Chondrocyte (in vitro differentiated cells): ENCODE measurements at places on chromosomes 7 and 10.

DNA sequence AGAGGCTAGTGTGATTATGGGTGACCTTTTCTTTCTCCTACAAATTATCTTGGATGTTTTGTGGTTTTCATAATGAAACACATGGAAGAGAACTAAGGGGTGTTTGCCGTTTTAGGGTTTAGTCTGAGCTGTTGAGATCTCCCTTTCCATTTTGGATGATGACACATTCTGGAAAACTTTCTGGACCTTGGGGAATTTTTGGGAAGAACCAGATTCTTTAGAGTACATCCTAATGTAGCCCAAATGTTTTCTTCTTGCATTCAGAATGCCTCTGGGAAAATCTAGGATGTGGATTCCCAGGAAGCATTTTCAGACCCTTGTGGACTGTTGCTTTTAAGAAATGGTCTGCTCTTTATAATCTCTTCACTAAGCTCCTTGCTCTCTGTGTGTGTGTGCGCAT is 165.7 kb downstream of the SORCS3 start:
- no peak for DNase-seq

DNA sequence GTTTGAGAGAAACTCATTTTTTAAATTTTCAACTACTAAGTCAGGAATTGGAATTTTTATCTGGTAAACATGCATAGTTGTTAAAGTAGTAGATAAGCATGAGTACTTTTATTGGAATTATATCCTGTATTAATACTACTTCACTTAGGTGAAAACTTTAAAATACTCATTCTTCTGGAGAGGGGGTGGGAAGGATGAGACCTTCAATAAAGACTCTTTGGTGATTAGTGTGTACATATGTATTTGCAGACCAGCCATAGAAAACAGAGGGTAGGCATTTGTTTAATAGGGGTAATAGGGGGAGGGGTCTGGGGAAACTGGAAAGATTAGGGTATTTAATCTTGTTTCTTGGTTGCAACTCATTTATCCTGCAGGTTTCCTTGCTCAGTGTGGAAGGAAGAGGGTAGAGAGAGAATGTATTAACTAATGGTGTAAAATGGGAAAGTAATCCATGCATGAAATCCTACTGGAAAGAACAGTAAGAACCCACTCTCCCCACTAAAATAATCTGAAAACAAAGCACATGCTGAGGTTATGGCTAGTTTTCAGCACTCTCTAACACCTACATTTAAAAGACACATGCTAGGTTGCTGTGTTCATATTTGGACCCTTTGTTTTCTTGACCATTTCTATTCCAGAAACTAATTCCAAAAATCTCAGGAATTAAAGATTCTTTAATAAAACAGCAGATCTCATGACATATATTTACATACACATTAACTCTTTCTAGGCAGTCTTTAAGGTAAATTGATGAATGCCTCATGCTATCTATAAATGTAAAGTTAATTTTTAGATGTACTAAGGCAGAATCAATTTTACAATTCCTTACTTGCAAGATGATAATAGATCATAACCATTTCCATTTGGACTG is 6.2 kb upstream of the IGF2BP3 start:
- DNase-seq = no peak

- no peak for DNase-seq
Measured at GRCh38 chr10:72086466-72087391, 1.6 kb downstream of the SPOCK2 start.

DNA sequence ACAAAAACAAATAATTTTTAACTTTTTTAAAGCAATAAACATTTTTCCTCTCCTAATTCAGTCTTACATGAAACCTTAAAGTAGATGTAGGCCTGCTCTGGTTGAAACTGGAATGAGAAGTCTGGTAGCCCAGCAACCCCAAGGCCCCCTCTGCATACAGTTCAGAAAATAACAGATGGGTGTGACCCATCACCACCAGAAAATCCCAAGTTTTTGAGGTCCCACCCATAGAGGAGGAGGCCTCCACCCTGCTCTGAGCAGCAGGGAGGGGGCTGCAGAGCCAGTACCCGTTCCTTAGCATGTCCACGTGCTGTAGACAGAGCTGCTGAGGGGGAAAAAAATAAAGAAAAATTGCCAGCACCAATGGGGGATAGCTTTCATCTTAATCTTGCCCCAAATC is 122.7 kb downstream of the WNT2 start:
- DNase-seq = no peak

- no peak for DNase-seq
Measured at GRCh38 chr7:80362677-80363076, 149.2 kb downstream of the GNAT3 start.

DNA sequence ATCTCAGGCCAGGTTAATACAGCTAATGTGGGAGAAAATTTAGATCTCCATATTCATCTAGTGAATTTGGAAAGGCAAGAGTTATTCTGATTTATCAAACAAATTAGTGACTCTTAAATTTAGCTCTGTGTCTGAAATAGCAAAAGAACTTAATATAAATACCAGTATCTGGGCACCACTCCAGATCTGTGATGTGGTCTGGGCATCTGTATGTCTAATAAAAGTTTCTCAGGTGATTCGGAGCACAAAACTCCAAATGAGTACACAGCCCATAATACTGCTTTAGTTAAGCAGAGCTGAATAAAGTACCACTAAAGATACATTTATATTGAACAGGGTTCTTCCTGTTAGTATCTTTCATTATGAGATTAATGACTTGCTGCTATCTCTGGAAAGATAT is 261.4 kb downstream of the BAMBI start:
- DNase-seq = no peak

DNA sequence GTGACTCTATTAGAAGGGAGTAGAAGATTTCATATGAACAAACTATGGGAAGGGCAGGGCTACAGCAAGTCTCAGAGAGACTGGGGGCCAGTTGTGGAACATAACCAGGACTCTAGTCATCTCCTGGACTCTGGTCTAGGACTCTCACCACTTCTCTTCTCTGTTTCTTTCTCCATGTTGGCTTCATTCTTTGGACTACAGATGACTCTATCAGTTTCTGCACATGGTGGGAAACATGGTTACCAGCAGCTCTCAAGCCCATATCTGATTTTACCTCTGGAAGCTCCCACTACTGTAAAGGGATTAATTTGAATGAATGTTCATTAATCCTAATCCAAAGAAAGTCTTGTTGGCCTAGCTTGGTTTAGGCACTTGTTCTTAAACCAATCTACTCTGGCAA is 84.7 kb downstream of the LRGUK start:
- no peak for DNase-seq

- no peak for DNase-seq
Measured at GRCh38 chr10:110859206-110859972, 12.3 kb upstream of the PDCD4 start.

DNA sequence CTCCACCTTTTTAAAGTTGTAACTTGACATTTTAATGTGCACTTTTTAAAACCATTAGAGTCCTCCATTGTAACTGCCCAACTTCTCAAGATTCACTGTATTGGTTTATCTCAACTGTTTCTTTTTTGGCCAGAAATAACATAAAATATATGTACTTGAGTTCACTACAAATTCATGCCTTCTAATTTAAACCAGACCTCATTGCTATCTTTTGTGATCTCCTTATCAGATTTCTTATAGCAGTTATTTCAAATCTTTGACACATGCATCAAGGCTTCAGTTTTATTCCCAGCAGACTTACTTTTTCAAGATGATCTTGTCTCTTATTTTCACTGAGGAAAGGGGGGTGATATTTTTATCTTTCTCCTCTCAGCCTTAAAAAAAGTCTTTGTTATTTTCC is 154.3 kb downstream of the PHF14 start:
- DNase-seq = no peak

DNA sequence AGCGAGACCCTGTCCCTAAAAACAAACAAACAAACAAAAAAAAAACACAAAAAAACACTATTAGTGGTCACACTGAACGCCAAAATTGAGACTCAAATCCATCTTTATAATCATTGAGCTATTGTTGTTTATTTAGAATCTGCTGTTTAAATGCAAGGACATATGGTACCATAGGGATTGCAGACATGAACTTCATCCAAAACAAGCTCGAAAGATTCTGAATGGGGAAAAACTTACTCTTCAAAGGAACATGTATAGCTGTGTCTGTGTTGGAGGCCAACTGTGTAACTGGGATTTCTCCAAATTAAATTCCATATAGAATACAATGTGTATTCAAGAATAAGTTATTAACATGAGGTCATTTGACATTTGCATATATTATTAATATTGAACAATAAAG is 74.7 kb upstream of the GPR158 start:
- no peak for DNase-seq

DNA sequence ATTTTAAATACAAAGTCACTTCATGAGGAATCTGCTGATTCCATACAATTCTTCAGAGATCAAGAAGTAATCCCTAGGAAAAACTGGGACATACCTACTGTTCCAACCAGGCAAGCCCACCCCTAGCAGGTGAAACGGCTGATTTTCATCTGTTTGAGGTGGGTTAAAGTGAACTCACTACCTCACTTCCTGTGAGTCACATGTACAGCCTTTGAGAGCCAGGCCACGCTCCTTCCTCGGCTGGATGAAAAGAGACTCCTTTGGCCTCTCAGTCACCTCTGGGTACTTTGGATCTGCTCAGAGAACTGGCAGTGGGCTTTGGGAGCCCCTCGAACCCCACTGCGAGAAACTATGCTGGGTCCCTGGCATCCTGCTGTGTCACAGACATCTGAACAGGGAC is 68.2 kb downstream of the CHST15 start:
- DNase-seq = no peak

DNA sequence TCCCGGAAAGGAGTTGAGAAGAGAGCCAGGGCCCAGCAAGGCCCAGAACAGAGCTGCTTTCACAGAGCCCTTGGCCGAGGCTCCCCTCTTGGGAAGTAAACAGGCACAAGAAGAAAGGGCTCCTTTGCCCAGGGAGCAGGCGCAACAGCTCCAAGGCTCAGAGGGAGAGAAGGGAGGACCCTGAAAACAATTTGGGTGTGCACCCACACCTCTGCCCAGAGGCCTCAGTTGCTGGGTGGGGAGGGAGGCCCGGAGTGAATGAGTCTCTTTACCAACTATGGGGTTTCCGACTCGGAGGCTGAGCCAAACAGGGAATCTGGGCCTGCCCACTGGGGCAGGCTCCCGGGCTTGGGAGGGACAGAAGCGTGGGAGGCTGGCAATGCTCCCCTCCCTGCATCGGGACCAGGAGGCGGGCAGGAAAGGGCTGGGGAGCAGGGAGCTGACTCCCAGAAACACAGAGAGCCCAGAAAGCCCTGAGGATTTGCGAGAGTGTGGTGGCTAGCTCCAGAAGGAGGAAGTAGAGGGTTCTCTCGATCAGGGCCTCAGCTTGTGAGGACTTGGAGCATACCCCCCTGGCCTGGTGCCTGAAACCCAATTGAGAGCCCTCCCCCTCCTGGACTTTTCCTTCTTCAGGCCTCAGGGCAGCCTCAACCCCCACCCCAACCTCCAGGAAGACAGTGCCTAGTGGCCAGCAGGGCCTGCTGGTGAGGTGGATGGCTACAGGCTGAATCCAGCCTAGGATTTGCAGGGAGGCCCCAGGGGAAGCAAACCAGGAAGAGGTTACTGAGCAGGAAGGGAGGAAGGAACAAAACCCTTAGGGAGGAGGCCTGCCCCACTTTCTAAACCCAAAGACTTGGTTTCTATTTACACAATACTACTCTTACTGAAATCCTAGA is 6.2 kb downstream of the C10orf105 start:
- no peak for DNase-seq

DNA sequence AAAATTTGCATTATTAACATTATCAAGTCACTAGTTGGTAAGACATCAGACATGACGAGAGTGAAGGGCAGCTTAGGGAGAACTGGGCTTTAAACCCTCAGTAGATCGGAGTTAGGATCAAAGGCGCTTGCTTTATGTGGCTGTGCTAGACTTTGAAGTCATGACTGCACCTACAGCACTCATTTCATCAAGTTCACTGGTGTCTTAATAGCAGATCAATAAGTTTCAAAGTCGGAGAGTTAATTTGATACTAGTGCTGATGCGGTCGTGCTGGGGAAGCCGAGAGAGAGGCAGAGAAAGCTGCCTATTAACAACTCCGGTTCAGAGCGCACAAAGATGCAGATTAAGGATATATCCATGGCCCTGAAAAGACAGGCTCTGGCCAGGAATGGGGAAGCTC is 172.9 kb downstream of the TCF7L2 start:
- no peak for DNase-seq

DNA sequence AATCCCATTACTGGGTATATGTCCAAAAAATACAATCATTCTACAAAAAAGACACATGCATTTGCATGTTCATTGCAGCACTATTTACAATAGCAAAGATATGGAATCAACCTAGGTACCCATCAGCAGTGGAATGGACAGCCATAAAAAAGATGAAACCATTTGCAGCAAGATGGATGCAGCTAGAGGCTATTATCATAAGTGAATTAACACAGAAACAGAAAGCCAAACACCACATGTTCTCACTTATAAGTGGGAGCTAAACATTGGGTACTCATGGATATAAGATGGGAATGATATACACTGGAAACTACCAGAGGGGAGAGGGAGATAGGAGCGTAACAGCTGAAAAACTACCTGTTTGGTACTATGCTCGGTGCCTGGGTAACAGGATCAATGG is 154.0 kb downstream of the TMEM26 start:
- DNase-seq = no peak

GRCh38 chr7:22842973-22843372 is 20.3 kb upstream of the TOMM7 start:
- no peak for DNase-seq

DNA sequence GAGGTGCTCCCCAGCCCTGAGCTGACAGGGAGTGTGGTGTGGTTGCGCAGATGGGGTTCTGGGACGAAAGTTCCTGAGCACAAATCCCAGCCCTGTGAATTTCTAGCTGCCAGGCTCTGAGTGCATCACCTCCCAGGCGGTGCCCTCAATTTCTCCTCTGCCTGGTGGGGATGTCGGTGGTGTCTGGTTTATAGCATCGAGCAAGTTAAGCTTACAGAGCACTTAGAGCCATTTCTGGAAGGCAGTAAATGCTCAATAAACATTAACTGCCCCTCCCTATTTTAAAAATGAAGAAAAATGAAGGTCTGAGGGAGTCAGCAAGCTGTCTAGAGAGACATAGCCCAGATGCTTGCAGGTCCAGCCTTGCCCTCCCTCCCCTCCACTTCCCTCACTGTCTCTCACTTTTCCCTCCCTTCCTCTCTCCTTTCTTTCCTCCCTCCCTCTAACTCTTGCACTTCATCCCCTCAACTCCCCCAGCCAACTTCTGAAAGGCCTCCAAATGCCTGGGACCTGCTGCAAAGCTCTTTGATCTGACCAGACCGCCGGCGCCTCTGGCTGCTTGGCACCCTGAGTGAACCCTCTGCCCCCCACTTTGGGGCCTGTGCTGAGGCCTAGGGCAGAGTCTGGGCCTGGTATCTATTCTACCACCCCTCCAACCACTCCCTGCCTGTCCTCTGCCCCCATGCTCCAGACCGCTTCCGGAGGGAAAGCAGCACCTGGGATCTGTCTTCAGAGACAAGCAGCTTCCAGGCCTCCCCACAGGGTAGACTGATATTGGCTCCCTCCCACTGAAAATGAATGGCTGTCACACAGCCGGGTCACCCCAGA is 438.3 kb downstream of the RPS24 start:
- peak; percentile 68 for DNase-seq

- no peak for DNase-seq
Measured at GRCh38 chr7:22559829-22560489, 60.0 kb upstream of the STEAP1B start.
